Stimulated activated CD8-positive, alpha-beta memory T cell treated with anti-CD3 and anti-CD28 coated beads, Interleukin-4, amount 100 ng/mL, for 1 hour (primary cell): ENCODE measurements at places on chromosomes 13 and 19.

DNA sequence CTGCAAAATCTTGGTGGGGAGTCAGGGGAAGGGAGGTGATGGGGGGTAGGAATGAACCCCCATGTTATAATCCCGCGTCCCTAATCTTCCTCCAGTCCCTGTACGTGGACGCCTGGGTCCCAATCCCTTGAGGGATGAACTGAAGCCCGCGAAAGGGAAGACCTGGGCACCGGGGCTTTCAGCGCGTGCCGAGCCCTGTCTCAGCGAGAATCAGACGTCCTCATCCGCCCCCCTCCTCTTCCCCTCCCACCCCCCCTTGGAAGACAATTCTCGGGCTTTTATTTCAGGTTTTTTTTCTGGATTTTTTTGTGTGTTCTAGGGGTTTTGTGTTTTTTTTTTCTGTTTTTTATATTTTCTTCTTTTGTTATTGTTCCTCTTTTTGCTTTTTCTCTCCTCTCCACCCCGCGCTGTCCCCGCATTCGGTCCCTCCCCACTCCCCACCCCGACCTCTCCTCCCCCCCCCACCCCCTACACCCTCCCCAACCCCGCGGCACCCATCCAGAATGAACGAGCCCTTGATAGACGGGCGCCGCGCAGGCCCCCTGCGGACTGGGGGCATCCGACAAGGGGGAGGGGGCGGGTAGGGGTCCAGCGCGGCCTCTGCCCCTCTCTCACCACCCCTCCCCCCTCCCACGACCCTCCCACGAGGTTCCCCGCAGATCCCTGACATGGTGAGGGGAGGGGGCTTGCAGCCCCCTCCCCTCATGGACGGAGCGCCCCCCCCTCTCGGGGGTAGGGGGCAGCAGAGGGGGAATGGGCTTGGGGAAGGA, 10.3 kb downstream of the C19orf81 start:
- DNase-seq = no peak

DNA sequence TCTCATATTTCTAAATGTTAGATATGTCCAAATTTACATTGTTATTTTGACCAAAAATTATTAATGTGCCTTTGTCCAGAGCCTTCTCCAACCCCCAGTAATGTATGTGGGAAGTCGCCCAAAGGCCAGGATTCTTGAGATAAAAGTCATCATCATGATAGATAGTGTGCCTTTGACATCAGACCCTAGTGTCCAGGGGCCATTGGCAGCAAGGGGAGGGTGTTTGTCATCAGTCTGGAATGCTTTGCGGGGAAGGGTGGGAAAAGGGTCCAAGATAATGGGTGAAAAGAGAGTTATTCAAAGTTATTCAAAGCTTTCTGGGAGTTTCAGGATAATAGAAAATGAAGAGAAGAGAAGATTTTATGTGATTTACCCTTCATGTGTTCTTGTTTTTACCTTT, 909.5 kb upstream of the GPC6 start:
- no peak for DNase-seq

DNA sequence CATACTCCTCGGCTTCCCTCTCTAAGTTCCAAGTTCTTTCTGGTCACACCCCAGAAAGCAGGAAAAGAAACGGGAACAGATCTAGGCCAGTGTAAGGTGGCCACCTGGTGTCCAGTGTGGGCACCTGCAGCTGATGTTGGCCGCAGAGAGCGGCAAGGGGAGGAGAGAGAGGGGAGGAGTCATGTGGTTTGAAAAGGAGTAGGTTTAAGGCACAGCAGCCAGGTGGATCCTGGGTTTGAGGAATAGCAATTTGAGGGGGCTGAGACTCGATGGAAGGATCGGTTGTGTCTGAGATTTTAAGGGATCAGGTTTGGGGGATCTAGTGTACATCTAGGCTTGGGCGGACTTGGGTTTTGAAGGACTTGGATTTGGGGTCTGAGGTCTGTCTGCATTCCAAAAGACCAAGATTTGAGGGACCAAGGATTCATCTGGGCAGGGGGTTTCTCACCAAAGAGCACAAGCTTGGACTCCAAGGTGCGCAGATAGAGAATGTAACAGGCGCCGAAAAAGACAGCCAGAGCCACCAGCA, 1.2 kb downstream of the RABAC1 start:
- DNase-seq = no peak

GRCh38 chr13:29532116-29532515, 63.4 kb downstream of the SLC7A1 start:
- DNase-seq = no peak

DNA sequence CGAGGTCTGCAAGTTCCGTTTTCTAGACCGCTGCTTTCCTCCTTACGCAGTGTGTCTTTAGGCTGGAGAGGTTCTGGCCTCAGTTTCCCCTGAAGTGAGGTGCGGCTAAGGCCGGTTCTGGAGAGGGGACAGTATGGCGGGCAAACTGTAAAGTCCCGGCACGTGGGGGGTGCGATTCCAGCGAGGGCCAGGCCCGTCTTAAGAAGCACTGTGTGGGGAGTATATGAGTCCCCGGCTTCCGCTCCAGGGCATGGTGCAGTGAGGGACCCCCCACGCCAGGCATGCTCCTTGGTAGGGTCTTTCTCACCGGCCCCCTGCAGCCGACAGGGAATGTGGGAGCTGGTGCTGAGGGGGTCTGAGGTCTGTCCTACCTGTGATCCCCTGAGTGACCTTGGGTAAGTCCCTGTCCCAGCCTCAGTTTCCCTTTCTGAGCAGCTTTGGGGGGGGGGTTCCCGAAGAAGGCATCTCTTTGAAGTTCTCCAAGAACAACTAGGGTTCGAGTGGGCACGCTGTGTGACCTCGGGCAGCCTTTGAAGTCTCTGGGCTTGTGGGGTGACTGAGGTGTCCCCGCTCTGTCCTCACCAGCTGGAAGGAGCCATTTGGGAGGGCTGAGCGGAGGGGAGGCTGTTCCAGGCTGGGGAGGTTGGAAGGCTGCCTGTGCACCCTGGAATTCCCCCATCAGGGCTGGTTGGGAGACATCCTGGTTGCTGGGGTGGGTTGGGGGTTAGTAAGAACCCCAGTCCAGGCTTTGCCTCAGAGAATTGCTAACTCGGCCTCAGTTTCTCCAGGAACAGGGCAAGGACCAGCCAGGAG, 1.5 kb downstream of the NFIC start:
- DNase-seq = no peak
